ENCODE measurements at places on chromosomes 7 and 10. TPM values are rescaled to one million over a fixed set of nuclear protein-coding genes. Genes with fewer than 3 reads are reported as not detected.

GRCh38 chr10:112826018-112826697 is 123.9 kb upstream of the TCF7L2 start:
- DNase-seq: no peak

- no peak for DNase-seq
These were observed 93.5 kb downstream of the UPF2 start for GRCh38 chr10:11949152-11949551.

- DNase-seq: no peak
These were observed 4.7 kb downstream of the MUC12 start for GRCh38 chr7:100974021-100974420.

ANKRD1 gene
- not detected for total RNA-seq

DNA sequence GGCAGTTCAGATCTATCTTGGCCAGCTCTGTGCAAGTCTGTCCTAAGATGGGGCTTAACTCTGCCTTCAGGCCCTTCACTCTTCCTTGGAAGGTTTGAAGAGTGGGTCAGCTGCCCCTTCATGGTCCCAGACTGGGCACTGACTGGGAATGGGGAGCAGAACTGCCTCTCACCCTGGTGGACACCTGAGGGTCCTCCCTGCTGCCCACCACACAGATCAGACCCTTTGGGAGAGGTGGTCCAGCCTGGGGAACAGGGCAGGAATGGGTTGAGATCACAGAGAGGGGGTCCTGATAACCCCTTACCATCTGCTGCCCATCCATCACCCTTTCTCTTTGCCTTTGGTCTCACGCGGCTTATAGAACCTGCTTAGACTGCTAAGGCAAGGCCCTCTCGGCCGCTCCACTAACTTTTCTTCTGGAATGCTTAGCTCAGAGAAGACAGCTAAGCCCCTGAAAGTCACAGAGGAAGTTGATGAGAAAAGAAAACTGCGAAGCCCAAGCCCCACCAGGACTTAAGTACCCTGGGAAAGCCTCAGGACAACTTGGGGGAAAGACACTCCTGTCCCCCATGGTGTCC is 402 bp upstream of the CDHR1 start:
- no peak for DNase-seq

DNA sequence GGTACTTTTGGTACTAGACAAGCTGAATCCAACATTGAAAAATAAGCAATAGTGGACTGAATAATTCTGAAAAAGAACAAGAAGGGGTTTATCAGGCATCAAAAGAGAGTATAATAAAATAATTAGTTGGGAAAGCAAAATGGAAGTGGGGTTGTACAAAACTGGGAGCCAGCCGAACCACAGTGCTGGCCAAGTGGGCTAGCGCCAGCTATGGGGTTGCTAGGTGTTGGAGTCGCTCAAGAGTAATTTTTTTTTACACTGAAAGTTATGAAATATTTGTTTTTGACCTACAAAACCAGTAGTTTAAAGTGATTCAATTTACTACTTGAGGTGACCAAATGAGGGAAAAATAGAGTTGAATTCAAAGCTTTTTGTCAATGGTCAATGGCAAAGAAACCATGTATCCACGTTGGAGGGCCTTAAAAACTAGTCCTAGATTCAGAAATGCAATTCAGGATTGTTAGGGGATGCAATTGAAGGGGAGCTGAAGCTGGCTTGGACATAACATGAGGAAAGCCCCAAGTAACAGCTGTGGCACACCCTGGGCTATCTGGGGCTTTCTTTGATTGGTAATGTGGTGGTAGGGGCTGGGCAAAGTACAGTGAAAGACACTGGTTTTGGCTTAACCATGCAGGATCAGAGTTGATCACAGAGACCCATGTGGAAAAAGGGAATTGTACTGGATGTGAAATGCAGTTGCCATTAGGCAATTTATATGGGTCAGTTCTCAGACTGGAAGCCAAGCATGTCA is 28.3 kb upstream of the MSMB start:
- DNase-seq: no peak

NEBL gene
- total RNA-seq: 34.5 TPM

- no peak for DNase-seq
These were observed 510.5 kb upstream of the PFKP start for GRCh38 chr10:2556883-2557282.

ANKRD61 gene
- total RNA-seq: not detected

CPA5 gene
- total RNA-seq: not detected

DNA sequence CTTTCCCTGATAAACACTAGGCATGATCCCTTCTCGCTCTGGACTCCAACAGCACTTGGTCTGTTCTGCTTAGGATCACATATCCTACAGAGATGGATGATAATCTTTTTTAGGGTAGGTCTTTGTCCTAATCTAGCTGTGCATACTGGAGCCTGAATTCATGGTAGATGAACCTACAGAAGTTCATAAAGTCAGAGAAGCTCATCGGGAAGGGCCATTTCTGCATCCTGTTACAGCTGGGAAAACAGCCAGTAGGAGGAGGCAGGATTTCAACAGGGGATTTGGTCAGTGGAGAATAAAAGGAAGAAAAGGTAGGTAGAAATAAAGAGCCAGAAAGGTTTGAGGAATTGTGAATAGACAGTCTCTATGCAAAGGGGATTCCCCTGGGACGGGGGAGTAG is 101.4 kb downstream of the ANK3 start:
- no peak for DNase-seq
